Femur (tissue), 1 donor: ENCODE measurements at places on chromosomes 6 and 20.

GRCh38 chr6:53717566-53717965 is 52.0 kb upstream of the KLHL31 start:
- no peak for DNase-seq

- DNase-seq: no peak
These were observed at the start of gene RHAG for GRCh38 chr6:49636713-49637349. RHAG (minus strand) TSS chr6:49636839; CDS start chr6:49636812, 27 bp downstream.

- no peak for DNase-seq
These were observed 37.5 kb downstream of the PTK7 start for GRCh38 chr6:43113431-43114260.

DNA sequence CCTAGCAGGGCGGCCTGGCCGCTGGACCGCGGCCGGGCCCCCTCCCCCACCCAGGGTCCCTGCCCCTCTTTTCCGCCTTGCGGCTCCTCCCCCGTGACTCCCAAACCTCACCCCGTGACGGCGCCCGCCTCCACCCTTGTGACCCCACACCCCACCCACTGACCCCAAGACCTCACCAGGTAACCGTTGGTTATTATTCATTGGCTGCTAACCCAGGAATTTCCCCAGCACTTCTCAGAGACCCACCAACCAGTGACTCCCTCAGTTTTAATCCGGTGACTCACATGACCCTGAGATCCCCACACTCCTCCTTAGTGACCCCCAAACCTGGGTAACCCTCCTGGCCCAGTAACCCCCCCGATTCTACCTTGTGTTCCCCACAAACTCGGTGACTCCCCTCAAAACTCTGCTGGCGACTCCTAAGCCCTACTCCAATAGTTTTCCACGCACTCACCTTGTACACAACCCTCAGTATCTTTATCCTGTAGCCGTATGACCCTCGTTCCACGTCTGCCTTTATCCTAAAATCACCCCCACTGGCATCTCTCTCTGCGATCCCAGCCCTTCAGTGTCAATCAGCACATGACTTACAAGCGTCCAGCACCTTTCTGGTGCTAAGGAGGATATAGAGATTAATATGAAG is 534 bp downstream of the ZNF76 start:
- DNase-seq: peak; percentile 75

GRCh38 chr20:43766385-43766784 is 39.6 kb upstream of the GTSF1L start:
- DNase-seq: no peak

- DNase-seq: no peak
These were observed 300.4 kb upstream of the MARCKS start for GRCh38 chr6:113556775-113557174.

DNA sequence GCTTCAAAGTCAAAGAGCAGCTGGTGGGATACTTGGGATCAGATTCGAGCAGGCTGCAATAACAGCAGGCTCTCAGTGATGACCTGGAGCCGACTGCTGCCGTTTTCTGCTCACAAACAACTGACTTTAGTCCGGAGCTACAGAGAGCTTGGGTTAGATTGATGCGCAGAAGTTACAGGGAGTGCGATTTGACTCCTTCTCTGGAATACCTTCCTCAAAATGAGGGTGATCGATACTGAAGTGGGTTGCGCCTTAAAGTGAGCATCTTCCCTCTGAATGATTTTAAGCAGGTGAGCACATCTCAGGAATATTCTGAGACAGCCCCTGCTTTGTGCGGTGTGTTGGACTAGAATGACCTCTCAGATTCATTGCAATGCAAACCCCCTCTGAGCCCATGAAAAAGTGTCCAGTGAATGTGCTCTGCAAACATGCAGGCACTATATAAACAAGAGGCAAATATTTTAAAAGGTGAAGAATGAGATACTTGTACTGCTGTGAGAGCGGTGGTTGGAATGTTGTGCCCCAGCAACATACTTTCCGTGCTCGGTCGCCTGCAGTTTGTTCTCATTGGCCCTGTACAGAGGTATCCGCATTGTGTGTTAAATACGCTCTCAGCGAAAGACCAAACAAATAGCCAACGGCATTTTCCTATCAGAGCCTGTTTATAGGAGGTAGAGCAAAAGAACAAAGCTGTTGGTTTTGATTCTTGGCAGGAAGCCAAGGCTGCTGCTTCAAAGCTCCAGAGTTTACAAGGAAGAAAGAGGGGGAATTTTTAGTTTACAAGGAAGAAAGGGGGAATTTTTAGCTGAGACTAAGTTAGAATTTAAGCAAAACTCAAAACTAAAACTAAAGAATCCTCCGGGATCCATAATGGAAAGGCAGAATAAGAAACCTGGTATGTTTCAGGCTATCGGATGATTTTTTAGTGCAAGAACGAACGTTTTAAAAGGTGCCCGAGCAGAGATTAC is 67.7 kb downstream of the PHACTR2 start:
- peak; percentile 65 for DNase-seq

GRCh38 chr6:109736273-109737025 is 45.4 kb downstream of the FIG4 start:
- no peak for DNase-seq

GRCh38 chr6:96899019-96899418 is 1.3 kb upstream of the NDUFAF4 start:
- no peak for DNase-seq

- no peak for DNase-seq
These were observed 95.7 kb downstream of the SMLR1 start for GRCh38 chr6:130922922-130923321.

DNA sequence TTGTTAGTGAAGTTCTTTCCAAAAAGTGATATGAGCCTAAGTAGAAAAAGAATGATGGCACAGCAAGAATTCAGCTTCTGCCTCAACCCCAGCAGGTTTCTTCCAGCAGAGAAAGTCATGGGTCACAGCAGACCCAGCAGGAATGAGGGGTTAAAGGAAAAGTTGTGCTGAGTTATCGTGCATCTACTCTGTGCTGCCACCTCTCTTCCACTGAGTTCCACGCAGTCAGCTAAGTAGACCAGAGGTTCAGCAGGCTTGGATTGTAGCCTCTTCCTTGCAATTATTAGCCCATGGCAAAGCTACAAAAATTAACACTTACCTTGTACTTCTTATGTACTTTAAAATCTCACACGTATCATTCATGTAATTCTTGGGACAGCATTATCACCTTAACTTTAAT is 510.8 kb downstream of the PTPRT start:
- DNase-seq: no peak

- DNase-seq: no peak
These were observed 699.3 kb downstream of the RNF144B start for GRCh38 chr6:19086480-19086879.

- DNase-seq: no peak
These were observed 1.7 kb downstream of the HBS1L start for GRCh38 chr6:135052939-135053338.

GRCh38 chr6:439641-440167 is 48.2 kb downstream of the IRF4 start:
- no peak for DNase-seq

DNA sequence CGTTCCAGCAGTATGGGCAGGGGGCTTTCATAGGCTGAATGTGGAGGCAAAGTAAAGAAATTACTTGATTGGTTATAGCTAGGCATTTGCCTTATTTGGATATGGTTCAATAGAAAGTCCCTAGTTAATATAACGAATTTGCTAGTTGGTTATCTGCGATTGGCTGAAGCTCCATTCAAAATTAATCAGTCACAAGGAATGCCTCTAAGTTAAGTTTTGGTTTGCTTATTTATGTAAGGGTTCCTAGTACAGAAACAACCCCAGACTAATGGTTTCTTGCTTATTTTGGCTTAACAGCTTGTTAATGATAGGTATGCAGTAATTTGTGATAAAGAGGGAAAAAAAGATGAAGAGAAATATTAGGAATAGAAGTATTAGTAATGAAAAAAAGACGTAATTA is 87.5 kb downstream of the JAG1 start:
- DNase-seq: no peak

GRCh38 chr20:49380337-49380780 is 102.1 kb downstream of the KCNB1 start:
- DNase-seq: no peak

DNA sequence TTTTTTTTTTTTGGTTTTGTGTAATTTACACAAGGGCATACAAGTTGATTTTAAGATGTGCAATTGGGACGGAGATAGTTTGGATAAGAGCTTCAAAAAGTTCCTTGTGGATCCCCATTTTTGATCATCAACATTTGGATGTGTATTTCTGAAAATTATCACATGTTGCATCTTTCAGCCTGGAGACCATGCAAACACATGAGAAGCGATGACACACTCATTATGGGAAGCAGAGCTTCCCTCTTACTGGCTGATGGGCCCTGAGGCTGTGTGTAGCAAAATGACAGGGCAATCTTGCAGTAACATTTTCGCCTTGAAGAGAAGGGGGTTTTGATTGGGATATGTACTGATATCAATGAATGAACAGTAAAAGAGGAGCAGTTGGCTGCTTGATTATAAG is 22.0 kb upstream of the RIPK1 start:
- DNase-seq: no peak

DNA sequence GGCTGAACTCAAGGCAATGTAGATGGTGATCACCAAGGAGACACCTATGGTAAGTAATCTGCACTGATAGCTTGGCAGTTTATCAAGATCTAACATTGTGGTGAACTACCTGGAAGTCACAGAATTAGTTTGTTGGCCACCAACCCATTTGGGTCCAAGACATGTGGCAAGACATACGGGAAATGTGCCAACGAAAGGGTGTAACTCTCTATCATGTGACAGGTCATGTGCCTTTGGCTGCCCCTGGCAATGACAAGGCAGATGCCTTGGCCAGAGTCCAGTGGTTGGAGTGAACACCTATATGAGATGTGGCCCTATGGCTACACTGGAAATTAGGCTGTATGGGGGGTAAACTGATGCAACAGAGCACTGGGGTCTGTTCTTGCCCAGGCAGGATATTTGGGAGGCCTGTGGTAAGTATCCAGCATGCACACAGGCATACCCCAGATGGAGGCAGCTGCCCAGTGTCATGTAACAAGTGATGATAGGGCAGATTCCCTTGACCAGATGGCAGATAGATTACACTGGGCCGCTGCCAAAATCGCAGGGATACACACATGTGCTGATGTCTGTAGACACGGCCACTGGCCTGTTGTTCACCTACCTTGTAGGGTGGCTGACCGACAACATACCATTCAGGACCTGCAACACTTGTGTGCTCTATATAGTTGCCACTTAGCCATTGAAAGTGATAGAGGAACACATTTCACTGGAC is 35.5 kb upstream of the HSF2 start:
- DNase-seq: peak; percentile 43

GRCh38 chr6:92737983-92738382 is 681.4 kb downstream of the EPHA7 start:
- no peak for DNase-seq

GRCh38 chr6:16343593-16343992 is 105.2 kb downstream of the GMPR start:
- no peak for DNase-seq

DNA sequence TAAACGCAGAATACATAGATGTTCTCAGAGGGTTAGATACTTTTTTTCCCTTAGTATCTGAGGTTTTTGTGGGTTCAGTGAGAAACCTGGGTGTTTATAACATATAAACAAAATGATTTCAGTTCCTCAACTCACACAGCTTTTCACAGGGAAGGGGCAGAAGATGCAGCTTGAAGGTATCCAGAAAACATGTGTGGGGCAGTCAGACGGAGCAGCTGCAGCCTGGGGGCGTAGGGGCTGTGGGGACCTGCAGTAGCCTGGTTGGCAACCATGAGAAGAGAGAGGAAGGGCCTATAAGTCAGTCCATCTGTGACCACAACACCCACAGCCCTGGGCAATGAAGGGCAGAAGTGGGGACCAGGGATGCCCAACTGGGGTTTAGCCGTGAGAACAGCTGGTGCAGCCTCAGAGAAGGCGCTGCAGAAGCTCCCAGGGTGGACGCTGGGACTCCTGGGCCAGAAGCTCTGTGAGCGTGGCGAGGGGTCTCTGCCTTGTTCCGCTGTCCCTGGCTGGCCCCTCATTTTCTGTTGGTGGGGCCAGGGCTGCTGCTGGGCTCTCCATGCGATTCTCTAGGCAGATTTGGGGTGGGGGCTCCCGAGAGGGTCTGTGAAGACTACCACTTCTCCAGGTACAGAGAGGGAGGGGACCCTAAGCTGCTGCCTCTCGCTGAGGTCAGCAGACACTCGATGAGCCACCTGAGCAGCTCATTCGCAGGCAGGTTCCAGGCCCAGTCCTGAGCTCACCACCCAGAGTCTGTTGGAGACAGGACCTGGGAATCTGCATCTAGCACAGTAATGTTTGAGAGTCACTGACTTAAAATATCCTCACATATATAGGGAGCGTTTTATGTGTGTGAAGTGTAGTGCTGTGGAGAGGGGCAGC is 181.2 kb downstream of the ZDHHC14 start:
- DNase-seq: no peak

- DNase-seq: no peak
These were observed 152.5 kb downstream of the IBTK start for GRCh38 chr6:82095091-82095490.

- no peak for DNase-seq
These were observed 30.4 kb downstream of the GABRR1 start for GRCh38 chr6:89186762-89187161.
